NCI-H2029 treated with DMSO at 0.1 percent for 48 hours (cell line): ENCODE measurements at places on chromosomes 13 and 19.

DNA sequence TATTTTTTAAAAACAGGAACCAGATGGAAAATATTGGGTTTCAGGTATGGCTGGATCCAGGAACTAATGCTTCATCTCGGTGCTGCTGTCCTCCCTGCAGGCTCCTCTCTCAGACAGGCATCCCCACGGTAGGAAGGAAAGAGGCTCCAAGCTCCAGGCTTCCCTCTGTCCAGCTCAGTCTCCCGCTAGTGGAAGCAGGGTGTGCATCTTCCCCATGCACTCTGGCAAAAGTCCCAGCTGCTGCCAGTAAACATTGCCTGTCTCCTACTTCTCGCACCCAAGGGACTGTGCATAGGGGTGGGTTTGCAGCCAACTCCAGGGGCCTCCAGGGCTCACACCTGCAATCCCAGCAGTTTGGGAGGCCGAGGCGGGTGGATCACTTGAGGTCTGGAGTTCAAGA lies 29.2 kb downstream of the IL12RB1 start:
- no peak for DNase-seq

GRCh38 chr13:19658831-19659230 lies 25.4 kb downstream of the MPHOSPH8 start:
- no peak for DNase-seq

DNA sequence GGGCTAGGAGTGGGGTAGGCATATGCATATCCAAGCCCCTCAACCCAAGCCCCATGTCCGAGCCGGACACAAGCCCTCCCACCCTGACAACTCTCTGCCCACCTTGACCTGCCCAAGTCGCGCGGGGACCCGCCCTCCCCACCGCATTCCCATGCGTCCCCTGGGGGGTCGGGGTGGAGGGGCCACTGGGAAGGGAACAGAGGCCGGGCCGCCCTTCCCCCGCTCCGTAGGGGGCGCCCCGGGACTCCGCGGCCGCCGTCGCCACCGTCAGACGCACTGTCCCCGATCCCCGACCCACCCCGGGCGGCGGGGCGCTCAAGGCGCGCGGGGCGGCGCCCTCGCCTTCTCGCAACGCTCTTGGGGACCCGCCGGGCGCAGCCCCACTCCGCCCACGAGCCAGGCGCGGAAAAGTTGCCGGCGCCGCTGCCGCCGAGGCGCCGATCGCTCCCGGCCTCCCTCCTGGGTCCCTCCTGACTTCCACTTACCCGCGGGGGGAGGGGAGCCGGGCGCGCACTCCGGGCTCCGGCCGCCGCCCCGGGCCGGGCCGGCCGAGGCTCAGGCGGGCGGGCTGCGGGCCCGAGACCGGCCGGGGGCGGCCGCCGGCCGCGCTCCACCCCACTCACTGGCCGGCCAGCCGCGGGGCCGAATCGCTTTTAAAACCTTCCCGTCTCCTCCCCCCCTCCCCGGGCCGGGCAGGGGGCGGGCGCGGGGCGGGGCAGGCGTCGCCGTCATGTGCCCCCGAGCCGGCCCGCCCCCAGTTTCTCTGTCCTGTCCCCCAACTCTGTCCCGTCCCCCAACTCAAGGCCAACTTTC lies 34.4 kb upstream of the NANOS3 start:
- DNase-seq, result no peak

GRCh38 chr19:44883922-44884321 lies 7.1 kb upstream of the TOMM40 start:
- no peak for DNase-seq

GRCh38 chr13:96991072-96991471 lies 3.2 kb downstream of the OXGR1 start:
- DNase-seq, result no peak

DNA sequence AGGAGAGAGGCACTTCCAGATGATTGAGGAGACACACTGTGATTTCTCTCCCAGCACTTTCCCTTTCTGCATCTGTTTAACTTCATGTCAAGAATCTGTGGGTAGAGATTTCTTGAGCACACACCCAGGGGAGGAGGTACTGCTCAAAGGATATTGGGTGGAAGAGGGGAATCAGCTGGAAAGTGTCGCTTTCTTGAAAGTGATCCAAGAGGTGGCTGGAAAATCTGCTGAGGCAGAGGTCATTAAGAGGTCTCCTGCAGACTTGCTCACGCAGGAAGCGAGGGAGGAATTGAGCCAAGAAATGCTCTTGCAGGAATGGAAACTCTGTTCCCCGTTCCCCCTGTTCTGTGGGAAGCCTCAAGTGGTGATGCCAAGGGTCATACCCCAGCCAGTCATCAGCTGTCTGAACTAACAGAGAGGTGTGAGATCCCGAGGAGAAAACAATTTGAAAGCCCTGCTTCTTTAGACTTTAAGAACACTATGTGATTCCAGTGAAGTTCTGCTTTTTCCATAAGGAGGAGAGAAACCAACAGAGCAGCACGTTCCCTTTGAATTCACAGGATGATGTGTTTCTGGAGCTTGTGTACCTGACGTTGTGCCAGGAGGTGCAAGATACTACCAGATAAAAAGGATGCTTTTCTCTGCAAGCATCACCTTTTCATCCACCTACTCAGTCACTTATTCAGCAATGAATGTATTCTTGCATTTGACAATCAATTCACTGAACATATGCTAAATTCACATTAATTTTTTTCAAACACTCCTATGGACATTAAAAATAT lies 163.4 kb upstream of the GPR12 start:
- no peak for DNase-seq

DNA sequence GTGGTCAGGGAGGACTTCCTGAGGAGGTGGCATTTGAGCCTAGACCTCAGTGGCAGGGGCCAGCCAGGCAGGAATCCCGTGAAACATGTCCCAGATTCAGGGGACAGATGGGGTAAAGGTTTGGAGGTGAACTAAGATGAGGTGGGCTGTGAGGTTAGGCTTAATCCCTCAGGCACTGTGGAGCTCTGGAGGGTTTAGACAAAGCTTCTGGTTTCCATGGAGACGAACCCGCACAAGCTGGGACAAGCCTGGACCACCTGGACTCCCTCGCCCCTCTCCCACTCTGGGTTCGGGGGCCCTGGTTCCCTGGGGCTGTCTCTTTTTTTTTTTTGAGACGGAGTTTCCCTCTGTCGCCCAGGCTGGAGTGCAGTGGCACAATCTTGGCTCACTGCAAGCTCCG lies 15.7 kb downstream of the TJP3 start:
- DNase-seq, result no peak

DNA sequence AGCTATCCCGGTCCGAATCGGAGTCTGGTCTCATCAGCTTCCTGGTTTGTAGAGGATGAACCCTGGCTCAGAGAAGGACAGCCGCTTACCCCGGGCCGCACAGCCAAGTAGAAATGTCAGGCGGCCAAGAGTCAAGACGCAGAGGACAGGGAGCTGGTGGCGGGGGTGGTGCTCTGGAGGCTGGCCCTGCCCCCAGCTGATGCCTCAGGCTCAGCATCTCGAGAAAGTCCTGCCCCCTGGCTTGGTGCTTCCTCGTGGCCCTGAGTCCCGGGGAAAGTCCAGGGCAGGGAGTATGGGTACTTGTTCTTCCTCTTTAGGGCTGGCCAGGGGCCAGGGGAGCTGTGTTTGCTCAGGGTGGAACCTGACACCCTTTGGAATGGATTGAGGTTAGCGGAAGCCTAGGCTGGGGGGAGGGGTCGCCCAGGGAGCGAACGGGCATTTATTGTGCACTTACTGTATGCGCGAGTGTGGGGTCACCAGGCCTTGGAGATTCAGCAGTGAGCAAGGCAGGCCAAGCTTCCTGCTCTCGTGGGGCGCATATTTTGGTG lies 2.2 kb downstream of the TJP3 start:
- DNase-seq, result peak; percentile 93

DNA sequence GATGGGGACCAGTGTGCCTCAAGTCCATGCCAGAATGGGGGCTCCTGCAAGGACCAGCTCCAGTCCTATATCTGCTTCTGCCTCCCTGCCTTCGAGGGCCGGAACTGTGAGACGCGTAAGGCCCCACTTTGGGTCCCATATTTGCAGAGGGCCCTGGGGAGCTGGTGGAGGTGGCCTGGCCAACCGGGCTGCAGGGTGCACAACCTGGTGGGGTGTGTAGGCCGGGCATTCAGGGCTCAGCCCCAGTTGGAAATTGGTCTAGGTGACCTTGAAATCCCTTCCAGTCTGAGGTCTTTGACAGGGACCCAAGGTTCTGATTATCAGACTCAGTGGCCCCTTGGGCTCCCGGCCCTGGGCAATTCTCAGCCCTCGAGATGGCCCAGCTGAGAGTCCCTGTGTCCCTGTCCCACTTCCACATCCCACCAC lies 8.3 kb downstream of the F7 start:
- no peak for DNase-seq

DNA sequence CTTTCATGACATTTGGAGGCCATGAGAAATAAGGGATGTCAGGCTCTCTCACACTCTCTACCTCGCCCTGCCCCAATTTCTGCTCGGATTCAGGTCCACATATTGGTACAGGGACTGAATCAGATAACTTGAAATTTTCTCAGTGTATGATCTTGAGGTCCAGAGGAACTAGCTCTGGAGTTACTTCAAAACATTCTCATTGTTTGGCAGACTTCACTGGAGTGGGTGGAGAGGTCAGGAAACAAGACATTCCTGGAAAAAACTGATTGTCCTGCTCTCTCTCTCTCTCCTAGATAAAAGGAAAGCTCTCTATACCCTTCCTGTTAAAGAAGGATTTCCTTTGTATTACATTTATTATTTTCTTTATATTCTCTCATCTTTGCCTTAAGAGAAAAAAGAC lies 428.1 kb upstream of the DACH1 start:
- no peak for DNase-seq

DNA sequence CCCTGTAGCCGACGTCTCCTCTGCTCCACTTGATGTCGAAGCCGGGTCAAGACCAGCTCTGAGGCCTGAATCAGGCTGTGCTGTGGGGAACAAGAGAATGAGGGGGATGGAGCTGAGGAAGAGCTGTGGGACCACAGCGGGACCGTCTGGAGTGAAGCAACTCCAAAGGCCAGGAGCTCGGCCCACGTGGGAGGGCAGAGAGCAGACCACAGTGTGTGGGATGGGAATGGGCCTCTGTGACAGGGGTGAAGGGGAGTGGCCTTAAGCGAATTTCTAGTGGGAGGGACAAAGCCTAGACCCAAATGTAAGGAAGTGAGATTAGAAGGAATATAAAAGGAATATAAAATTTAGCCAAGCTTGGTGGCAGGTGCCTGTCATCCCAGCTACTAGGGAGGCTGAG lies 3.8 kb upstream of the SLC8A2 start:
- DNase-seq, result no peak

- DNase-seq, result no peak
These were observed 9.3 kb upstream of the IGFL3 start for GRCh38 chr19:46133777-46134241.

- DNase-seq, result no peak
These were observed 59.0 kb downstream of the ZNF676 start for GRCh38 chr19:22137791-22138190.

GRCh38 chr19:47296036-47296435 lies 13.6 kb upstream of the C5AR1 start:
- DNase-seq, result peak; percentile 63

DNA sequence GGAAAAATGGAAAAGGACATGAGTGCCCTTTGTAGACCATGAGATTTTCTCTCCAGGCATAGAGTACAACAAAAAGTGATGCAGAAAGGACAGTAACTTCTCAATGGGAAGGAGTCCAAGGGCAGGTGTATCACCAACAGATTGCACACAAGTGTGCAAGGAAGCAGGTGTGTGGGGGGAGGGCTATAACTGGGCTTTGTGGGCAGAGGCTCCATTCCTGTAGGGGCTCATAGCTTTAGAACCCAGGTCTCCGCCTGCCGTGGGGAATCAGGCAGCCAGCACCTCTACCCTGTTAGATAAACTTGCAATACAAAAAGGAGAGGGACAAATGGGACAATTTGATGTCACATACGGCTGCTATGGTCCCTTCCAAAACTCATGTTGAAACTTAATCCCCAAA lies 119.8 kb downstream of the MIPEP start:
- no peak for DNase-seq

DNA sequence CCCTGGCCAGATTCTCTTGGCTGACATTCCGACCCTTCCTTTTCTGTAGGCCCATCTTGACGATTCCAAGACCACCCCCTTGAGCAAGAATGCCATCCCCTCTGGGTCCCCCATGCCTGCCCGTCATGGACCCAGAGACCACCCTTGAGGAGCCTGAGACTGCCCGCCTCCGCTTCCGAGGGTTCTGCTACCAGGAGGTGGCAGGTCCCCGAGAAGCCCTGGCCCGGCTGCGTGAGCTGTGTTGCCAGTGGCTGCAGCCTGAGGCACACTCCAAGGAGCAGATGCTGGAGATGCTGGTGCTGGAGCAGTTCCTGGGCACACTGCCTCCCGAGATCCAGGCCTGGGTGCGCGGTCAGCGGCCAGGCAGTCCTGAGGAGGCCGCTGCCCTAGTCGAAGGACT lies 978 bp downstream of the ZNF446 start:
- DNase-seq, result no peak

GRCh38 chr19:29467824-29468401 lies 57.9 kb upstream of the VSTM2B start:
- no peak for DNase-seq

DNA sequence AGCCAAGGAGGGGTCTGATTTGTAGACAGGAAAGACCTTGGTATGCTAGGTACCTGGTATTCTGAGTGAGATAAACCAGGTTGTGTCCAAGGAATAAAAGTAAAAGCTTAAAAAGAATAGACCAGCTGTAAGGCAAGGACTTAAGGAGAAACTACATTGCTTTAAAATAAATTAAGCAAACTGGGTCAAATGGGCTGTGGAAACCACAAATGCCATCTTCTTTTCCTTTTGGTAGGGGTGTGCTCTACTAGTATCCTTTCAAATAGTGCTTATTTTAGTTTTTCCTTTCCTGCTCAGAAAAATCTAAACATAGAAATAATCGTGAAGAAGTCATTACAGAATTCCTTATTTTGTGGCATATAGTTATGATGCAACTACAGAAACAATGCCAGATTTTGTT lies 138.6 kb upstream of the KLF12 start:
- no peak for DNase-seq

GRCh38 chr19:10831987-10832938 lies 3.7 kb downstream of the TMED1 start:
- DNase-seq, result no peak

DNA sequence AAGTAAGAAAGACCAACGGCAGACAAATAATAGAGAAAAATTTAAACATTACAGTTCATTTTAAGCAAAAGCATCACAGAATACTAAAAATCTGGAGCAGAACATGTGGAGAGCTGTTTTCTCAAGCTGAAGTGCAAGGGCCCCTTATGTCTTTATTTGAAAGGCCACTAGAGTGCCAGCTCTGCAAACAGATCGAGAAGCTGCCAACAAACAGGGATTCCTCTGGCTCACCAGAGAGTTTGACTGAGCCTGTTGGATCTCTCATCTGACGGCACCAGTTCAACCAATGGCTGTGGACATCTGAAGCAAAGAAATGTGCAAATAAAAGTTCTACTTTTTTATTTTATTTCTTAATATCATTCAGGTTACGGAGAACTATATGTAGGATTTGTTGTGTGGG lies 119.7 kb downstream of the COL4A2 start:
- peak; percentile 94 for DNase-seq

DNA sequence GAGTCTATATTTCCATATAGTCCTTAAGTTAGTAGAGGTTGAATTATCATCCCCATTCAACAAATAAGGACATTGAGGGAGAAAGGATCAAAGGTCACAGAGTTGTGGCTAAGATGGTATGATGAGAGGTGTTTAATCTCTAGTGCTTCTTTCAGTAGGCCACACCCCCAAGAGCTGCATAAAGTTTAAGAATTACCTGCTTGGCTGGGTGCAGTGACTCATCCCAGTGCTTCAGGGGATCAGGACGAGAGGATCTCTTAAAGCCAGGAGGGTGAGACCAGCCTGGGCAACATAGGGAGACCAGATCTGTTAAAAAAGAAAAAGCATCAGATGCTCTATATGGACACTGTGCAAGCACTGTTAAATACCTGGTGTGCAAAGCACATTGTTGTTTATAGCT lies 560.0 kb upstream of the KLHL1 start:
- no peak for DNase-seq
